ENCODE measurements at places on chromosomes 6 and 20. TPM values are rescaled to one million over a fixed set of nuclear protein-coding genes. Genes with fewer than 3 reads are reported as not detected.

The SGK2 gene
- total RNA-seq, result 21.7 TPM

The ZNF341 gene
- 0.58 TPM for total RNA-seq

The C6orf163 gene
- 2.2 TPM for total RNA-seq

The TRDN gene
- not detected for total RNA-seq

The CTCFL gene
- total RNA-seq, result not detected

The XKR7 gene
- total RNA-seq, result 0.37 TPM

The PHACTR3 gene
- total RNA-seq, result 0.58 TPM

The TRIM10 gene
- 2.3 TPM for total RNA-seq

The BMP5 gene
- 8.3 TPM for total RNA-seq

The KHDRBS2 gene
- 0.45 TPM for total RNA-seq

The CCN6 gene
- total RNA-seq, result not detected

The LAMA2 gene
- total RNA-seq, result 95.1 TPM

The LSM2 gene
- total RNA-seq, result 11.7 TPM

The TP53TG5 gene
- total RNA-seq, result not detected

The SALL4 gene
- total RNA-seq, result not detected

The RIPOR3 gene
- total RNA-seq, result 13.4 TPM

The SLCO4A1 gene
- total RNA-seq, result 0.58 TPM

The MAK gene
- not detected for total RNA-seq

The BTNL2 gene
- not detected for total RNA-seq

The ZNF311 gene
- 6.7 TPM for total RNA-seq

The OR2J3 gene
- total RNA-seq, result not detected

The THBD gene
- total RNA-seq, result 68.7 TPM

The LY86 gene
- total RNA-seq, result 2.6 TPM

The SAMD5 gene
- 19.1 TPM for total RNA-seq

The TRIM40 gene
- not detected for total RNA-seq

The MUC21 gene
- 0.58 TPM for total RNA-seq

The C2 gene
- total RNA-seq, result 1.8 TPM

The BIRC7 gene
- total RNA-seq, result not detected

The TRIM38 gene
- 4.1 TPM for total RNA-seq

The INSM1 gene
- not detected for total RNA-seq

The PIGU gene
- 9.7 TPM for total RNA-seq

The SLC17A2 gene
- total RNA-seq, result not detected

The MOG gene
- total RNA-seq, result not detected

The DAAM2 gene
- 78.8 TPM for total RNA-seq

The STMND1 gene
- not detected for total RNA-seq

The MEI4 gene
- not detected for total RNA-seq

The BMP7 gene
- total RNA-seq, result 8.4 TPM

The ASIP gene
- not detected for total RNA-seq

Data from stomach (tissue), 19 donors.